H7 (cell line): ENCODE measurements at places on chromosomes 12 and 14.
A peak's percentile ranks its signal among the peaks of the same experiment; 100 is the strongest.

DNA sequence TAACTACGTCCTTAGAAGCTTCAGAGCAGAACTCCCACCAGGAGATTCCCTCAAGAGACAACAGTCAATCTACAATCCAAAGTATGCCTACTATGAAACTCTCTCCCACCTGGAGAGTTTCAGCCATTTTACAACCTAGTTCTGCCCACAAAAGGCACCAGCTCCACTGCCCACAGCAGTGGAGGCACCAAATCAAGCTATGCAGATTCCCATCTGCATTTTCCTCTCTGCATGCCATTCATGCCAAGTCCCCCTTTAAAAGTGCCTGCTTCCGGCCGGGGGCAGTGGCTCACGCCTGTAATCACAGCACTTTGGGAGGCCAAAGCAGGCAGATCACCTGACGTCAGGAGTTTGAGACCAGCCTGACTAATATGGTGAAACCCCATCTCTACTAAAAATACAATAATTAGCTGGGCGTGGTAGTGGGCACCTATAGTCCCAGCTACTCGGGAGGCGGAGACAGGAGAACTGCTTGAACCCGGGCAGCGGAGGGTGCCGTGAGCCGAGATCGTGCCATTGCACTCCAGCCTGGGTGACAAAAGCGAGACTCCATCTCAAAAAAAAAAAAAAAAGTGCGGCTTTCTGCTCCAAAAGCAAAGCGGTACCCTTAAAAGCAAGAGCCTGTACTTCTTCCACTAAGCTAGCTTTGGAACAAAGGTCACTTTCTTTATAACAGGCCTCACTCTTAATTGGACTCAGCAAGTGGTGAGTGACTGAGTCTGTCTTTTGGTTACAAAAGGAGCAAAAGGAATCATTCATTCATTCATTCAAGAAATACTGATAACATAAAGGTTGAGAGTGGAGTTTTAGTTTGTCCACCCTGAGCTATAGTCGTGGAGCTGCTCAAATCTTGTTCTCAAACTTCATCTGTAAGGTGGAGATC lies 10.1 kb upstream of the DLGAP5 start:
- DNase-seq, result peak; percentile 9

DNA sequence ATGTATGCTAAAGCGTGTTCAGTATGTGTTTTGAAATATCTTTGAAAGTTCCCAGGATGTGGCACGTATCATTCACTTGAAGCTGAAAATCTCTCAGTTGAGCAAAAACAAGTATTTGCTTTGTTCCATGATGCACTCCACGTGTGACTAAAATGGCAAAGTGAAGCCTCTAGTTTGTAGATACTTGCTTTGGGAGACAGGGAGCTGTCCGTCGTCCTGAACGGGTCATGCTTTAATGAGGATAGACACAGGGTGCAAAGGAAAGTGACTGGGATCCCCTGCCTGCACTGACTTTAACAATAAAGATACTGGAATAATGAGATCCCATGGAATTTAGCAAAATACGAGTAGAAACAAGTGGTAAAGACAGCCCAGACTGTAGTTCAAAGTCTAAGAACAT lies 991.4 kb downstream of the NRXN3 start:
- DNase-seq, result peak; percentile 8

DNA sequence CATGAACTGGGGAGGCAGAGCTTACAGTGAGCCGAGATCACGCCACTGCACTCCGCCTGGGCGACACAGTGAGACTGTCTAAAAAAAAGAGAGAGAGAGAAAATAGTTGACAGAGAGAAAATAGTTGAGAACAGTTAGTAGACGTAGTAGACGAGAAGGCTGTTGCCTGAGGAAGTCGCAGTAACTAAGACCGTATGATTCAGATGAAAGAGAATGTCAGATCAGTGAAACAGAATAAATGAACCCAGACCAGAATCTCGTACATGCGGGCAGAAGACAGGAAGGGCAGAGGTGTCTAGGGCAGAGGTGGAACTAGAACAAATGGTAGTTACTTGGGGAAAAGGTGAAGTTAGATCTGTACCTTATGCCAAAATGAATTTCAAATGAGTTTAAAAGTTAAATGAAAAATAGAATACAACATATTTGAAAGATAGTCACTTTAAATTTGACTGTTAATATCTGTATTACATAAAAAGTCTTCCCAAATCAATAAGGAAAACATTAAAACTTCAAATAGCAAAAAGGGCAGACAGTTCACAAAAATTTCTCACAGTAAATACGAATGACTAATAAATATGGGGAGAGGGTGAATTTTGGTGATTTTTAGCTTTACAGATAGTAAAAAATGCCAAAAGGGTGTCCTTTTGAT lies 17.7 kb downstream of the MDM2 start:
- no peak for DNase-seq

- no peak for DNase-seq
Measured at GRCh38 chr12:26800858-26801257, 32.1 kb downstream of the ITPR2 start.

DNA sequence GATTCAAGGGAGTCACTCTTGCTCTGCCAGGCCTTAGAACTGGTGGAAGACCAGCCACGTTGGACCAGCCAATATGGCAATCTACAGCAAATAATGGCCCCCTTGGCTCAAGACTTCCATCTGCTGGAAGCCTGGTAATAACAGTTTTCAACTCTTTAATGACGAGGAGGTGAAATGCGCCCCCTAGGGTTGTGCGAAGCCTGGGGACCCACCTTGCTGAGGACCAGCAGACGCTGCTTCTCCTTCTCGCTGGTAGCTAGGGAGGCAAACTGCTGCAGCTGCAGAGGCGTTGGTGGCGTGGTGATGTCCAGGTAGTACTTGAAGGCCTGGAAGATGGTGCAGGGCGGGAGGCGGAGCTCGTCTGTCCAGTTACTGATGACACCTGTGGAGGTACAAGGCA lies 41.5 kb upstream of the FBXO21 start:
- DNase-seq, result peak; percentile 58

- DNase-seq, result no peak
Measured at GRCh38 chr14:65471038-65471878, 58.7 kb downstream of the FUT8 start.

- no peak for DNase-seq
Measured at GRCh38 chr14:51540364-51540763, 111.3 kb upstream of the FRMD6 start.

DNA sequence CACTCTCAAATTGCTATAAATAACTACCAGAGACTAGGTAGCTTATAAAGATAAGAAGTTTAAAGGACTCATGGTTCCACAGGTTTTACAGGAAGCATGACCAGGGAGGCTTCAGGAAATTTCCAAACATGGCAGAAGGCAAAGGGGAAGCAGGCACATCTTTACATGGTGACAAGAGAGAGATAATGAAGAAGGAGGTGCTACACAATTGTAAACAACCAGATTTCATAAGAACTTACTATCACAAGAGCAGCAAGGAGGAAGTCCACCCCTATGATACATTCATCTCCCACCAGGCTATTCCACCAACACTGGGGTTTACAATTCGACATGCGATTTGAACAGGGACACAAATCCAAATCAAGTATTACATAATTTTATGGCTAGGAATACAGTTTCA lies 257.7 kb downstream of the BTG1 start:
- no peak for DNase-seq

DNA sequence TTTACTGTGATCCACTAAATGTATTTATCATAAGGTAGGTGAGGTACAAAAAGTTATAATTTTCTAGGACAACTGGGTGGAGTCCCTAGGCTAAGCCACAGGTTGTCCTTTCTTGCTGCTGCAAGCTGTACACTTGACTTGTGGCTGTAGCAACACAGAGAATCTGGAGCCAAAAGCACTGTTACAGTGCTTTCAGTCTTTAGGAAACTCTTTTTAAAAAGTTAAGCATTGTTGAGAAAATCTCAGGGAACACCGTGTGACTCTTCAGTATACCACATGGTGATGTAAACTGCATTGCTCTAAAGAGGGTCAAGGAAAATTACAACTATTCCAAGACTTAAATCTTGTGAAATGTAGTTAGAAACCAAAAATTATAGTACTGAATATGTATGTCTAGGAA lies 11.4 kb downstream of the SLC15A5 start:
- DNase-seq, result no peak

GRCh38 chr12:66708704-66709456 lies 30.0 kb upstream of the GRIP1 start:
- DNase-seq, result no peak

DNA sequence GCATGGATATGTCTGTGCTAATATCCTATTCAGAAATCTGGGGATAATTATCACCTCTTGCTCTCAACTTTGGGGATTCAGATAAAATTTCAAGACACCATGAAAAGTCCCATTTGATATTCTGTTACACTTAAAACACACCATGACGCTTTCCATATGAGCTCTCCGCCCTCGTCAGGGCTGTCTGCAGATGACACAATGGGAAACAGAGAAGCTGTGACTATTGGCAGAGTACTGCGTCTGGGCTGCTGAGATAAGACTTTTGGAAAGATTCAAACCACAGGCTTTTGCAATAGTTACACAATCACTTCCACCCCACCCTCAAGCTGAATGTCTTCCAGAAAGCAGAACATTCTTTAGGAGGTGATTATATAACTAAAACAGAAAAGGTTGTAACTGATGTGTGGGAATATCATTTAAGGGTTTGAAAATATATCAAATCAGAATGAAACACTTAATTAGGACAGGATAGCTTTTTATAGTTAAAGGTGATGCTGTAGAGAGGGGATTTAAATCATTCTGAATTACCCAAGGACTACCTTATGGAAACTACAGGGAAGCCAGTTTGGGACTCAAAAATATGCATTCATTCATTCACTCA lies 75.3 kb upstream of the TMPO start:
- DNase-seq, result no peak

GRCh38 chr12:14482886-14483285 lies 84.8 kb downstream of the PLBD1 start:
- DNase-seq, result no peak

DNA sequence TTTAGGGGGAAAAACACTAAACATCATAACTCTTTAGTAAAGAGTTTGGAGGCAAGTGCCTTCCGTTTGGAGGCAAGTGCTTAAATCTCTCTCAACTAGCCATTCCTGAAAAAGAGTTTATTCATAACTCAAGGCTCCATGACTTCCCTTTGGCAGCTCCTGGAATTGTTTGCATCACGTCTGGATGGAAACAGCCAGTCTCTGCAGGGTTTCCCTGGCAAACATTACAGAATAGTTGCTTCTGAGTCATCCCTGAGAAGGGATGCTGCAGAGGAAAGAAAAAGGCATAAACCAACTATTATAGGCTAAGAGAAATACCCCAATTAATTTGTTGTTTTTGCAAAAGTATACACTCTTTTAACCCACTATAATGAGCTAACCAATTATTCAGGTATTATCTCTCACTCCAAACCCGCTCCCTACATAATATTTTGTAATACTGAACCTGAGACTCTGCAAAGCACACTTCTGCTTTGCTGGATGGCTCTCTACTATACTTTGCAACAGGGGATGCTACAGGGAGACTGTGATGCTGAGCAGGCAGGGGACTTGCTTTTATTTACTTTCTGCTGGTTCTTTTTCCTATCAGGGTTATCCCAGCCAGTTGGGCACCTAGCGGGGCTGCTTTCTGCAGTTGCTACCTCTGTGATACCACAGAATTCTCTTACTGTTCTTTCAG lies 497.7 kb downstream of the FUT8 start:
- DNase-seq, result peak; percentile 22

DNA sequence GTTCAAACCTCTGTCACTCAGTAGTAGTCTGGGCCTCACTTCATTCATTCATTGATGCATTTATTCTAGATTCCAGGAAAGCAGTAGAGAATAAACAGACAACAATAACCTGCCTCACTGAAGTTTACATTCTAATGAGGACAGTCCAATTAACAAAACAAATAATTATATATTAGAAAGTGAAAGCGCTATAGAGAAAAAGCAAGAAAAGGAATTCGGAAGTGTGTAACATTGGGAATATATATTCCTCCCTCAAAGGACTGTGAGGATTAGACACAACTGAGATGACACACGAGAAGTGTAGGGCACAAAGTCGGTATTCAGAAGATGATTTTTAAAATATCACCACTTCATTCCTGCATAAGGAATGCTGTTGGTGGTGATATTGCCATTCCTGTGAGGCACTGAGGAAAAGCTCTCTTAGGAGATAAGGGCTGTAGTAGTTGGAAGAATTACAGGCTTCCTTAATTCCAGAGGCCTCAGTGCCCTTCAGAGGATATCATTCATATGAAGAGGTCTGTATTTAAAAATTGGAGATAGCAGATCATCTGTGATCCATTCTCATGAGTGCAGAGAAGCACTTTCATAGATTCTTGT lies 3.9 kb upstream of the DUSP6 start:
- no peak for DNase-seq

- no peak for DNase-seq
Measured at GRCh38 chr12:5078423-5078822, 34.7 kb downstream of the KCNA5 start.

- DNase-seq, result no peak
Measured at GRCh38 chr12:105357162-105357691, 26.7 kb downstream of the C12orf75 start.

DNA sequence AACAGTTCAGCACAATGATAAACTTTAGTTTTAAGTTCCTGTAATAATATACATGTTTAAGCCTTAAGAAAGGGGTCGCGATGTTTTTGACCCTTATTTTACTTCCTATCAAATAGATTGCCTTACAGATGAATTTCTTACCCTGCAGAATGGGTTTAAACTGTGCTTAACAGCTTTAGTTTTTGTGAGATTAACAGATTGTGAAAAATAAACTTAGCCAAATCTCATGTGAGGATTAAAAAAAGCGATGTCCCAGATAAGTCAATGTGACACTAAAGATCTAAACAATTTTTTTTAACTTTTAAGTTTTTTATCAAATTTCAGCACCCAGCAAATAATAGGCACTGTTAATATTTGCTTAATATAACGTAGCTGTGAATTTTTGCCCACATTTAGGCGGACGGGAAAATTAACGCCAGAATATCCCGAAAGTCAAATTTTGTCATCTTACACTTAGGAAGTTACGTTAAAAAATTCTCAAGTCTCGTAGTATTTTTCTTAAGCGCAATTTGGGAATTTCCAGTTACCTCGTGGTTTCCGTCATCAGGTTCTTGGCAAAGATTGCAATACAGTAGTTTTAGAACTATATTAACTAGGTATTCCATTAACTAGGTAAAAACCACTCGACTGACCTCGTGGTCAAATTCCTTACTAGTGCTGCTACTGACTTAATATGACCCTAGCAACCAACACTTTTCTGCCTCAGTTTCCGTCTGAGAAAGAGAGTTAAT lies 1.2 kb downstream of the HNRNPC start:
- DNase-seq, result no peak
